Urinary bladder (tissue), 4 donors: ENCODE measurements at places on chromosomes 16 and 17. TPM values are rescaled to one million over a fixed set of nuclear protein-coding genes. Genes with fewer than 3 reads are reported as not detected.
A peak's percentile ranks its signal among the peaks of the same experiment; 100 is the strongest.

ICAM2 gene
- total RNA-seq = 29.0 TPM

GRCh38 chr16:11404603-11405002 lies 59.3 kb downstream of the RMI2 start:
- no peak for DNase-seq

GAS7 gene
- total RNA-seq = 86.7 TPM

USP43 gene
- total RNA-seq = 0.74 TPM

DNA sequence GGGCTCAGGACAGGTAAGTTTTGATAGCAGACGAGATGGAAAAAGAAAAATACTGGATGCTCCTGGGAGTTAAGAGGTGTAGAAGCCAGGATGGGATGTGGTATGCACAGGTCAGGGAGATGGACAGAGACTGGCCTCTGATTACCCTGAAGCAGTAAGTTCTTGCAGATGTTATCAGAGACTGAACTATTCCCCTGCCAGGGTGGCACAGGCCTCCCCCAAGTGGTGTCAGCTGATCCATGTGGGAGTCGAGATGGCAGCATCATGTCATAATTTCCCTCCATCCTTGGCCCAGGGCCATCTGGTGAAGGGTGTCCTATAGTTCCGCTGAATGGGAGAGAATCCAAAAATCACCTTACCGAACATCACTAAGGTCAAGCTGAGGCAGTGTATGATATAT lies 14.1 kb upstream of the NKD1 start:
- DNase-seq = no peak

DNA sequence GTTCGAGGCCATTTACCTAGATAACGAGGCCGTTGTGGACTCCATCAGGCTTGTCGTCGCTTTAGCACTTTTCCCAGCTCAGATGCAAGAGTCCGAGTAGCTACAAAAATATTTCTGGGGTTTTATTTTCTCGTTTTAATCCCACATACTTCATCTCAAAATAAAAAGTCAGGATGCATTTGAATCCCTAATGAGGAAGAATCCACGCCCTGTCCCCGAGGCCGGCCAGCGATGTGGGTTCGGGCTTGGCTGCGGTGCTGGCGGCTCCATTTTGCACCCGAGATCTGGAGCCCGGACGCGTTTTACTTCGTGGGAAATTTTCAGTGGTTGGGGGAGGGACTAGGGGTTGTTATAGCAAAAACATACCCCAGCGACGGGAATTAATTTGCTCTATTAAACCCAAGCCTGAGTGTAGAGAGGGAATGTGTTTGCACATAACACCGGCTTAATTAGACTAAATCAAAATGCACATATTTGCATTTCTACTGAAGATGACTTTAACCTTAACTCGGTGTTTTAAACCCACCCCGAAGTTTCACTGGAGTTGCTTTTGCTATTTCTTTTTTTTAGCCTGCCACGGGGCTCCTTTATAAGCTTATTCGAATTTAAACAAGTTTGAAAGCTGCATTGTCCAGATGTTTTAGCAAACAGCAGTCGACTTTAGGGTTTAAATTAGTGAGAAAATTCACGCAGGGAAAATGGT lies 4.8 kb downstream of the IRX5 start:
- no peak for DNase-seq

GRCh38 chr16:23530062-23530461 lies 19.8 kb upstream of the GGA2 start:
- no peak for DNase-seq

DNA sequence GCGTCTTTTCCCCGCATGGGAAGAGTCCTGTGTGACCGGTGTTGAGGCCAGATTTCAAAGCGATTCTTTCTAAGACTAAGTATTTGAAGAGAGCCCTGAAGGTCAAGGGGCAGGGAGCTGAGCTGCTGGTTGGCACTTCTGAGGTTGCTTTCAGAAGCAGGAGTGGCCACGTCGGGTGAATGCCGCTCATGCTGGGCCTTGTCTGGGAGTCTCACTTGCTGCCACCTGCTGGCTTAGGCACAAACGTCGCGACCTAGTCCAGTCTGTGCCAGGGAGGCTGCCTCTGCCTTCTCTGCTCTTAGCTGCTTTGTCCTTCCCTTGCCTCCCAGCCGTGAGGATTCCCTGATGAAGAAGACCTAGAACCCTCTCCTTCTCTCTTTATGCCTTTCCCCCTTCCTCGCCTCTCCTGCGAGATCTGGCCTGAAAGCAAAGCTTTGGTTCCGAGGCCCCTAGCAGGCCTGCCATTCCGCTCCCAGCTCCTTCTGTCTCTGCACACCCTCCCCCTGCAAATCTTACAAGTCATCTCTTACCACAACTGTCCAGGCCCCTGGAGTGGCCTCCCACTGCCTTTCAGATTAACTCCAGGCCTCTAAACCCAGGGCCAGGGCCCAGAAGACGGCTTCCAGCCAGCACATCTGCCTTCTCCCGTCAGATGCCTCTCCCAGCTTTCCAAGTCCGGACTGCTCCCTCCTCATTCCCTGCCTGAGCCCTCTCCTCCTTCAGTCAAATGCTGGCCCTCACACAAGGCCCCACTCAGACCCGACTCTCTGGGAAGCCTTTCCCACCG lies 11.4 kb downstream of the CTNS start:
- DNase-seq = no peak

TBC1D3E gene
- 0.26 TPM for total RNA-seq

DNA sequence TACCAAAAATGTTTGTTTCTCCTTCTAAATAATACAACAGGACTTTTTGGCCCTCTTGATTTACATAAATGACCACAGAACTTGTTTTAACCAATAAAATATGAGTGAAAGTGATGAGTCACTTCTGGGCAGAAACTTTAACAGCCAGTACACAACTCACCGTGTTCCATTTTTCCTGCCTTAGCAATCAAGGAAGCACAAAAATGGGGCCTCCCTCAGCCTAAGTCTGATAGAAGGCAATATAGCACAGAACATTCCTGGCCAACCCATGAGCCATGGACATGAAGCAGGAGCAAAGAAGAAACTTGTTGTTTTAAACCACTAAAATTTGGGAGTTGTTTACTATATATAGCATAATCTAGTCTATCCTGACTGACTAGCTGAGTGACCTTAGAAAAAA lies 61.1 kb upstream of the MTMR4 start:
- no peak for DNase-seq

DNA sequence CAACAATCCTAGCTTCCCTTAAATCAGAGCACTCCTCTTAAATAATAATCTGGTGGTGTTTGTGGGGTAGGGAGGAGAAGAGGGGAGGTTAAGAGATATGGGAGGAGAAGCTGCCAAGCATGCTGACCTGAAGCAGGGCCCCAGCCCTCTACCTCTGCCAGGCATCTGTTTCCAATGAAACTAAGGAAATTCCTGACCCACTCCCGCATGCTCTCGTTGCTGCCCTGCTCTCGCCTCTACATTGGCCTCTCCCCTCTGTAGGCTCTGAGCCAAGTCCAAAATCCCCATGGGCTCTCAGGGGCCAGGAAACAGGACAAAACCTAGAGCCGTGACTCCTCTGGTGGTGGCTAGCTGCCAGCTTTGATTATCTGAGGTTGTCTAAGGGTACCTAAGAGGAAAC lies 559.5 kb upstream of the CDH11 start:
- DNase-seq = no peak

GRCh38 chr16:19304750-19305149 lies 19.2 kb downstream of the CLEC19A start:
- DNase-seq = no peak

DHX40 gene
- total RNA-seq = 87.1 TPM

- DNase-seq = no peak
Measured at GRCh38 chr17:40177275-40177874, at the start of gene RAPGEFL1. Gene RAPGEFL1 (plus strand): TSS chr17:40177470. CDS start chr17:40177862, 392 bp downstream.

DNA sequence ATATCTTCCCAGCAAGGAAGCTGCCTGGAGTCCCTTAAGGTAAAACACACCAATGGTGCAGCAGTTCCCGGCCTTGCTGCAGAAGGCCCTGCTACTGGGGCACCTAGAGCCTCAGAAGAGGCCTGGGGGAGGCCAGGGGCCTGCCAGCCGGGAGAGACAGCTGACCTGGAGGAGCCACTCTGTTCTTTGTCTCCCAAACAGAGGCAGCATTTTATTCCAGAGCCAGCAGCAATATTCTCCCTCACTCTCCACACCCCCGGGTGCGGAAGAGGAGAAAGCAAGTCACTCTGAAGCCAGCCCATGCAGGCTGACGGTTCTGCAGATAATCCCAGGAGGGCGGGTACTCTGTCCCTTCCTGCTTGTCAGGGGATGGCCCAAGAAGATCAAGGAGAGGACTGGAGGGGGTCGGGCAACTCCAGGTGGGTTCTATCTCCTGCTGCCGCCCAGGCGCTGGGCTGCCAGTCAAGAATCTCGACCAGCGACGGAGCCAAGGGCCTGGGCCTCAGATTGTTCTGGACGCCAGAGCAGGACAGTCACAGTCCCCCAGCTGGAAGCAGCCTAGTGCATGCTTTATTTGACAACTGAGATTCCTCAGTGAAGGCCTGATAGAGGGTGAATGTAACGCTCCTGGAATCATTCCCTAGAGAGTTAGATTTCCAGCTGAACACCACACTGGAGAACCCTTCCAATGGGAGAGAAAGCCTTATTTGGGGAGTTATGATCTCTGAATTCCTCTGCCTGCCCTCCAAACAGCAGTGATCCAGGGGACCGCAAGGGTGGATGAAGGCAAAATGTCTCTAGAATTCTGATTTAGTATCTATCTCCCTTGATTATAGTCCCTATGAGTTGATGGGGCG lies 1.1 kb upstream of the KIFC3 start:
- no peak for DNase-seq

ZFP1 gene
- 34.0 TPM for total RNA-seq

- DNase-seq = no peak
Measured at GRCh38 chr17:81019563-81020442, 15.1 kb upstream of the BAIAP2 start.

PDE6G gene
- not detected for total RNA-seq

- no peak for DNase-seq
Measured at GRCh38 chr16:81253141-81253540, 14.7 kb downstream of the BCO1 start.

DNA sequence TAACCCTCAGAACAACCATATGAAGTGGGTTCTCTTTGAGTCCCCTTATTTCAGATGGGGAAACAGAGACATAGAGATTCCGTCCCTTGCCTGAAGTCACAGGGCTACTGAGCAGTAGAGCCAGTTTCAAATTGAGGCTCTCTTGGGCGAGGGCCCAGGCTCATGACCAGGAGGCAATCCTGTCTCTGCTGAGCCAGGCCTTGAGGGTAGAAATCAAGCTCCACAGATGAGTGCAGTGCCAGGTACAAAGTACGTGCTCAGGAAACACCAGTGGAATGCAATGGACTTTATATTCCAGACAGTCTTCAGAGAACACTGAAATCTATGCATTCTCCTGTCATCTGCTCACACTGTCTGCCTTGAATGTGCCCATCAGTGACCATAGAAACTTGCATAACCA lies 291.7 kb upstream of the MAF start:
- DNase-seq = no peak

VMO1 gene
- total RNA-seq = 0.95 TPM

DNA sequence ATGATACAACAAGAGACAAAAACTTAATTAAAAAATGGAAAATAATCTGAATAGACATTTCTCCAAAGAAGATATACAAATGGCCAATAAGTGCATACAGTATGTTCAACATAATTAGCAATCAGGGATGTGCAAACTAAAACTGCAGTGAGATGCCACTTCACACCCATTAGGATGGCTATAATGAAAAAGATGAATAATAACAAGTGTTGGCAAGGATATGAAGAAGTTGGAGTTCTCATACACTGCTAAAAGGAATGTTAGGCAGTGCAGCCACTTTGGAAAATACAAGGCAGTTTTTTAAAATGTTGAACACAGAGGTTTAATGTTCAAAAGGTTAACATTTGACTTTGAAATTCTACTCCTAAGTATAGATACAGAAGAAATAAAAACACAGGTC lies 69.8 kb downstream of the PCTP start:
- no peak for DNase-seq

DNA sequence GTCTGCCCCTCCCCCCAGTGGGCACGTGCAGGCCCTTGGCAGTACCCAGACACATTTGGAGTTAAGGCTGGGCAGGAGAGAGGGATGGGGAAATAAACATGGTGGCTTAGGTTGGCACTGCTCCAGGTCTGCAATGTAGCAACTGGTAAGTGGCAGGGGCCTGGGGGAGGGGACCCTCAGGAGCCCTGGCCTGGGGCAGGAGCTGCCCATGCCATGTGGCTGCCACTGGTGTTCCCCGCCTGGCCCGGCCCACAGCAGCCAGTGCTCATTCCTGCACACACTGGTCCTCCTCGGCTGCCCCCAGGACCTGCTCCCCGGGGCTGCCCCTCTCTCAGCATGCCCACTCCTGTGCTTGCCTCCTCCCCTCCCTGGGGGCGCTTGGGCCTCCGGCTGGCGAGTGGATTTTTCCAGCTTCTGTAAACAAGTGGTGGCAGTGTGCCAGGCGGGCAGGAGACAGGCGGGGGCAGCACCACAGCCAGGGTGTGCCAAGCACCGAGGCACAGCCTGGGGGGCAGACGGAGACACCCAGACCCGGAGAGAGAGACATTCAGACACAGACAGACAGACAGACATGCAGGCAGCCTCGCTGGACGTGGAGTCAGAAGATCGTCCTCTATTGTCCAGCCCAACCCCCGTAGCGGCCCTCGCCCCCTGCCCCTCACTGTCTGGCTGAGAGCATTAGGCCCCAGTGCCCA lies 9.4 kb downstream of the THRA start:
- no peak for DNase-seq

GRCh38 chr16:48559462-48560211 lies 50.3 kb downstream of the N4BP1 start:
- DNase-seq = no peak

- peak; percentile 26 for DNase-seq
Measured at GRCh38 chr17:64679710-64680216, 17.7 kb upstream of the SMURF2 start.

DNA sequence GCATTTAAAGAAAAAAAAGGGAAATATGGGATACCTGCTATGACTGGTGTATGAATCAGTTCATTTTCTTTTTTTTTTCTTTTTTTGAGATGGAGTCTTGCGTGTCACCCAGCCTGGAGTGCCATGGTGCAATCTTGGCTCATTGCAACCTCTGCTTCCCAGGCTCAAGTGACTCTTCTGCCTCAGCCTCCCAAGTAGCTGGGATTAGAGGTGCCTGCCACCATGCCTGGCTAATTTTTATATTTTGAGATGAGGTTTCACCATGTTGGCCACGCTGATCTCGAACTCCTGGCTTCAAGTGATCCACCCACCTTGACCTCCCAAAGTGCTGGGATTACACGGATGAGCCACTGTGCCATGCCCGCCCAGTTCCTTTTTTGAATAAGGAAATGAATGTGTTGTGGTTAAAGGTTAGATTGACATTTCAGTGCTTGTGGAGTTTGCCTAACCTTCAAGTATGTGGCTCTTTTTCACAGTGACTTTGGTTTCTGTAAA lies 7.7 kb downstream of the HAPSTR1 start:
- no peak for DNase-seq

ITGAX gene
- total RNA-seq = 2.2 TPM

PRM2 gene
- not detected for total RNA-seq

FBXW10 gene
- not detected for total RNA-seq
